ENCODE measurements at places on chromosomes 2 and 18.

DNA sequence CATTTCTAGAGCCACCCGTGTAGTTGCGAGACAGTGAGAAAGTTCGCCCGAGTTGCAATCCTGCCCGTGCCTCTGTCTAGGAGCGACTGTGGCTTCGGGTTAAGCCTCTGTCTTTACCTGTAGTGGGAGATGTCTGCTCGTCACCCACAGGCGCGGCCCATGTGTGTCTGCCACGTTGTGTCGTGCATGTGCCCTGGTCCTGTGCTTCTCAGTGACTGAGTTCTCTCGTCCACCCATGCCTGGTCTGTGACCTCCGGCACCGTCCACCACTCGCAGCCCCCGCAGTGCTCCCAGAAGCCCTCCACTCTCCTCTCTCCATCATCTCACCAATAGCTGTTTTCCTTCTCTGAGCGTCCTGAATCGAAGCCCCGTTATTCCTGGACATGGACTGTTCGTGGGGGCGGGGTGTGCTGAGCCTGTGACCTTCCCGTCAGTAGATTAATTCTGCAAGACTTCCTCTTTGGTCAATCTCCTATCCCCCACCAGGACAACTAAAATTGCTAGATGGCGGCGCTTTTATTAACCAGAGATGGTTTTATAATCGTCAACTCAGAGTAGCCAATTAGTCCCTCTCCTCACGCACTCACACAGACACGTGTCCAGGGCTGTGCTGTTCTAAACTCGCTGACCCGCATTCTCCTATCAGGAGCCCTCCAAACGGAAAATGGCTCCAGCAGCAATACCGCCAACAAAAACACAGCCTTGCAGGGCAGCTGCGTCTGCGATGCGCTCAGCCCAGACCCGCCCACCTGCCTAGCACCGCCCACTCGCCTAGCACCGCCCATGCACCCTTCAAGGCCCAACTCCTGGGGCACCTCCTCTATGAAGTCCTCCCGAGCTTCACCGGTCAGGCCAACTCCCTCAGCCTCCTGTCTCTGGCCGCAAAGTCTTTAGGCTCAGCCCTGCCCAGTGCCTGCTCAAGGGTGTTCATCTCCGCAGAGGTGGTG, 119.4 kb downstream of the TWIST2 start:
- no peaks in the 10 kb centered on the region for H3K4me1 ChIP-seq
- no peak overlapping the region for H3K27ac ChIP-seq
- no peaks in the 10 kb centered on the region for H3K27me3 ChIP-seq
- DNase-seq = no peak
- no peaks in the 10 kb centered on the region for H3K36me3 ChIP-seq
- H3K4me3 ChIP-seq = no peak overlapping the region

DNA sequence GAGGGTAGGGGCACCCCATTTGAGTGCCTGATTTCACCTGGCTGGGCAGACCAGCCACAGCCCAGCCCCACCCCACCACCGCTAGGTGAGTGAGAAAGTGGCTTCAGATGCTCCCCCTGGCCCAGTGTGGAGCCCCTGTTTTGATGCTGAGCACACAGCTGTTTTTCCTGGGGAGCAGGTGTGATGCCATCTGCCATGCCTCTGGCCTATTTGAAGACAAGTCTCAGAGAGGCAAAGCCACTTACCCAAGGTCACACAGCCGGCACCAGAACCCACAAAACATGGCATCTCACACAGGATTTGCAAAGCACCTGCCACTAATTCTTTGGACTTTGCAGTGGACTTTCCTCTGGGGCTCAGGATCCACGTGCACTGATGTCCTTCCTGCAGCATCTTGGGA, 131.3 kb downstream of the INHBB start:
- no peak for DNase-seq
- no peaks in the 10 kb centered on the region for H3K4me1 ChIP-seq
- H3K27me3 ChIP-seq = no peaks in the 10 kb centered on the region

- H3K4me1 ChIP-seq = no peaks in the 10 kb centered on the region
- no peaks in the 10 kb centered on the region for H3K27me3 ChIP-seq
- H3K36me3 ChIP-seq = no peaks in the 10 kb centered on the region
- no peak overlapping the region for H3K4me3 ChIP-seq
- no peak overlapping the region for H3K27ac ChIP-seq
- no peak for DNase-seq
Measured at GRCh38 chr2:32902174-32902573, 44.6 kb upstream of the LTBP1 start.

DNA sequence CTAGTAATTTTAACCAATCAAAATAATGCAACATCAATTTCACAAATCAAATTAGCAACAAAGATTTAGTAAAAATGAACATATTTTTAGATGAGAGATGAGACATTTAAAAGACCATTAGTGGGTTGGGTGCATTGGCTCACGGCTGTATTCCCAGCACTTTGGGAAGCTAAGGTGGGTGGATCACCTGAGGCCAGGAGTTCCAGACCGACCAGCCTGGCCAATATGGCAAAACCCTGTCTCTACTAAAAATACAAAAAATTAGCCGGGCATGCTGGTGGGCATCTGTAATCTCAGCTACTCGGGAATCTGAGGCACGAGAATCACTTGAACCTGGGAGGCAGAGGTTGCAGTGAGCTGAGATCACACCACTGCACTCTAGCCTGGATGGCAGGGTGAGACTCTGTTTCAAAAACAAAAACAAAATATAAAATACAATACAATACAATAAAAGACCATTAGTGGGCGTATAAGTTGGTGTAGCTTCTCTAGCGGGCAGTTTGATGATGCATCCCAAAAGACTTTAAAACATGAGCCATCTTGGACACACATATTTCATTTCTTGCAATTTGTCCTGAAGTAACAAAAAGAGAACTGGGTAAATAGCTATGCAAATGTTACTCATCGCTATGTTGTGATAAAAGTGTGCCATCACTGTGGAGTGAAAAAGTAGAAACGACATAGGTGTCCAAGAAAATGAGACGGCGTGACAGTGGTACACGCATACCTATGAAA, 101.8 kb downstream of the COL6A3 start:
- no peak overlapping the region for H3K27ac ChIP-seq
- no peaks in the 10 kb centered on the region for H3K4me1 ChIP-seq
- H3K36me3 ChIP-seq = no peaks in the 10 kb centered on the region
- no peak for DNase-seq
- no peak overlapping the region for H3K4me3 ChIP-seq

GRCh38 chr18:54033052-54033451, 191.4 kb downstream of the MBD2 start:
- no peaks in the 10 kb centered on the region for H3K4me1 ChIP-seq
- H3K4me3 ChIP-seq = no peak overlapping the region
- no peaks in the 10 kb centered on the region for H3K36me3 ChIP-seq
- H3K27me3 ChIP-seq = no peaks in the 10 kb centered on the region
- no peak for DNase-seq
- no peak overlapping the region for H3K27ac ChIP-seq

DNA sequence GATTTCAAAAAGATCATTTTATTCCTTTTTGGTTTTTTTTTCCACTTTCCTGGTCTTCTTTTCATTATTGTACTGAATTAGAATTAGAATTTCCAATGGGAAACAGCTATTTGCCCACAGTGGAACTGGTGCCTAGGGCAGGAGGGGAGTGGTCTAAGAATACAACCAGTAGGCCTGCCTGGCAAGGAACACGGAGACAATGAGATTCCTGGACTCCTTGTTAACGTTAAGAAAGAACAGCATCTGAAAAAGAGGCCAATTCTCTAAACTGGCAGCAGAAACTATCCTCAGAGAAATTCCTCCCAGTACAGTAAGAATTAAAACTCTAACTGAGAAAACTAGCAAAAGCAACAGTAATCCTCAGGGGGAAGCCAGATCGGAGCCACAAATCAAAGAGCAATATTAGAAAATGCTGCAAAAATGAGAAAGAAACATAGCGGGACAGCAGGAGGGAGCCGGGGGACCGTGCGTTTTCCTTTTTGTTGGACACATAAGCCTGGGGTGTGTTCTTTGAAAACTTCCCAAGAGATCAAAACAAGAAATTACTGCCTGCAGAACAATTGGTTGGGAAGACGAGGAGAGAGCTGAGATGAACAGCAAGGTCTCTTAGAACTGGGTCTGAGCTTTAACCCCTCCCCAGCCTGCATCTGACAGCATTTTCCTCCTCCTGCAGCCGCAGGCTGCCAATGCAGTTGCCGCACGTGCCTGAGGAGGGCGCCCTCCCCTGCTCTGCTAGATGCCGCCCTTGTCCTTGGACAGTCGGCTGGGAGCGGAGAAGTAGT, 776.0 kb downstream of the TSN start:
- no peak overlapping the region for H3K27ac ChIP-seq
- no peak for DNase-seq
- no peaks in the 10 kb centered on the region for H3K36me3 ChIP-seq
- H3K4me1 ChIP-seq = no peaks in the 10 kb centered on the region

DNA sequence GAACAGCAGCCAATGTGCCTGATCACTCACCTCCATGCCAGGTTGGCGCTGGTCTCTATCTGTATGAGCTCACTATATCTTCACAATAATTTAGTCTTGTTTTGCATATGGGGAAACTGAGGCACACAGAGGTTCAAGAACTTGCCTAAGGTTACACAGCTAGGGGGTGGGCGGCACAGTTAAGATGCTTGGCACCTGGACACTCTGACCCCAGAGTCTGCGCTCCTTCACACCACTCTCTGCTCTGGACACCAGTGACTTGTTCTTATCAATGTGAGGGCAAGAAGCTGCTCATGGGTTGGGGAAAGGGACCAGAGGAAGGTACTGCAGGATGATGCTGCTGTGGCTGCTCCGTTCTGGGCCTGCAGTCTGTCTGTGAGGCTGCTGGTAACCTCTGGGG, 27.1 kb downstream of the FBLN7 start:
- no peaks in the 10 kb centered on the region for H3K36me3 ChIP-seq
- H3K4me3 ChIP-seq = no peak overlapping the region
- DNase-seq = no peak
- no peaks in the 10 kb centered on the region for H3K4me1 ChIP-seq
- H3K27me3 ChIP-seq = no peaks in the 10 kb centered on the region

DNA sequence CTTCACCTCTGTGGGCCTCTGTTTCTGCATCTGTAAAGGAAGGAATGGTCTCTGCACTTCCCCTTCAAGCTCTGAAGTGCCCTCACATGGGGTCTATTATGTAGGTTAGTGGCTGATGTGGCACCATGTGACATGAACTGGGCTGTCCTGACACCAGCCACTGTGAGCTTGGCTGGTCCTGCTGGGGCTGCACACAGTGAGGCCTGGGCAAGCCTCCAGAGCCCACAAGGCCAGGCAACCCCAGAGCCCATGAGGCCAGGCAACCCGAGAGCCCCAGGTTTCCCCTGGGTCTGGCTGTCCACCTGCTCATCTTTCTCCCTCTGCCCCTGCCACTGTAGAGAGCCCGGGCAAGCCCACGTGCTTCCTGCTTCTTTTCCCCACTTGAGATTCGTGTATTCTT, 150.1 kb upstream of the SMAD2 start:
- H3K36me3 ChIP-seq = no peaks in the 10 kb centered on the region
- no peak overlapping the region for H3K27ac ChIP-seq
- no peaks in the 10 kb centered on the region for H3K27me3 ChIP-seq
- no peak for DNase-seq
- H3K4me3 ChIP-seq = no peak overlapping the region
- H3K4me1 ChIP-seq = no peaks in the 10 kb centered on the region

DNA sequence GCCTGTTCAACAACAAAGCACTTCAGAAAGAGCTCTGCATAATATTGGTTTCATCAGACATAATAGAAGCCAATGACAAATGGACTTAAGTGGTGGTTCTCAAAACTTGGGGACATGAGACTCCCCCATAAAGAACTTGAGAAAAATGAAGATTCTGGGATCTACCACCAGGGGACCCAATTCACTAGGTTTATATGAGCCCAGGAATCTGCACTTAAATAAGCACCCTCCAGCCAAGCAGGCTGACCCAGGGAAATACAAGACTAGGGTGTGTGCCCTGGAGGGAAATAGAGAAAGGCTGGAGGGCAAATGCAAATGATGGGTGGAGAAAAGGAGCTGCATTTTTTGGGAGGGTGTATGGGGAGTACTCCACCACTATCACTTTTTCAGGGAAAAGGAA, 52.5 kb downstream of the SATB2 start:
- H3K4me3 ChIP-seq = no peak overlapping the region
- no peak for DNase-seq
- no peaks in the 10 kb centered on the region for H3K27me3 ChIP-seq
- H3K4me1 ChIP-seq = no peaks in the 10 kb centered on the region

DNA sequence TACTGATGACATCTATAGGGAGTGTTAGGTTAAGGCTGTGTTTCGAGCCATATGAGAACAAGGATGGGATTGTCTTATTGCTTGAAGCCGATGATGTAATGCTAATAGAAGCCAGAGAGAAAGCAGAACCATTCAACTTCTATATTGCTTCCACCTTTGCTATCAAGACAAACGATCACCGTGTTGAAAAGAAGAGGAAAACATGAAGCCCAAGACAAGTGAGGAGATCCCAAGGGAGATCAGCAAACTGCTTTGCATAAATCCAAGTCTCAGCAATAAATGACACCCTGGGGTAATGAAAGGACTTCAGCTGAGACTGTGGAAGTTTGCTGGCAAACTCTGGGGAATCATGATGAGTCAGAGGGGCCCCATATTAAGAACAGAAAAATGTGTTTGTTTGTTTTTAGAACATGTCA, 206.2 kb downstream of the NCKAP5 start:
- H3K27me3 ChIP-seq = no peaks in the 10 kb centered on the region
- H3K27ac ChIP-seq = no peak overlapping the region
- DNase-seq = no peak
- no peaks in the 10 kb centered on the region for H3K36me3 ChIP-seq
- H3K4me3 ChIP-seq = no peak overlapping the region
- H3K4me1 ChIP-seq = no peaks in the 10 kb centered on the region

DNA sequence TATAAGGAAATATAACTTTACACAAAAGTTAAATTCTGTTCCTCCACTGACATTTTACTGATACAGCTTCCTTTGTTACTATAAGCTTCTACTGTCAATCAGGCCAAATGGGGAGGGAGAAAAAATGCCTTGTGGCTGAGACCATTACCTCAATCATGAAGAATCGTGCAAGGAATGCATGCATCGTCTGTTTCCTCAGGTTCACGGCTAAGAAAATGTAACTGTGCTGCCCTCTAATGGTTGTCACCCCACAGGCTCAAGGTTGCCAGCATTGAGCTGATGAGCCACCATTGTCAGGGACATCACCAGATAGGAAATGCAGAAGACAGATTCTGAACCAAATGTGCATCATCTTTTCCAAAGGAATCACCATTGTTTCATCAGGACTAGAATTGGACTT, 426.9 kb downstream of the CDH2 start:
- no peak for DNase-seq
- no peaks in the 10 kb centered on the region for H3K4me1 ChIP-seq
- H3K36me3 ChIP-seq = no peaks in the 10 kb centered on the region
- no peak overlapping the region for H3K4me3 ChIP-seq

DNA sequence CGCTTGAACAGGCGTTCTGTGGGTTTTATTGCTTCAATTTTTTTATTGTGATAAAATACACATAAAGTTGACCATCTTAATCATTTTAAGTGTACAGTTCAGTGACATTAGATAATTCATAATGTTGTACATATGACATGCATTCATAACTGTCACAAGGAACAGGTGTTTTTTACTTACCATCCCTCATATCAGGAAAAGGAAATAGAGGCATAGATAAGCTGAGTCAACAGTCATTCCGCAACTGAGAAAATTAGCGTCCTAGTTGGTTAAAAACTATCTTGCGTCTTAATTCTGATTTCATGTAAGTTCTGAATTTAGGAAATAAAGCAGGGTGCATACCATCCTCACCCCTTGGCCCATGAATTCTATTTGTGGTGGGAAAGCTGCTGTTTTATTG, 36.5 kb downstream of the PLB1 start:
- H3K36me3 ChIP-seq = no peaks in the 10 kb centered on the region
- H3K4me3 ChIP-seq = no peak overlapping the region
- H3K27ac ChIP-seq = no peak overlapping the region
